ENCODE measurements at places on chromosomes 3 and 15. TPM values are rescaled to one million over a fixed set of nuclear protein-coding genes. Genes with fewer than 3 reads are reported as not detected.

DNA sequence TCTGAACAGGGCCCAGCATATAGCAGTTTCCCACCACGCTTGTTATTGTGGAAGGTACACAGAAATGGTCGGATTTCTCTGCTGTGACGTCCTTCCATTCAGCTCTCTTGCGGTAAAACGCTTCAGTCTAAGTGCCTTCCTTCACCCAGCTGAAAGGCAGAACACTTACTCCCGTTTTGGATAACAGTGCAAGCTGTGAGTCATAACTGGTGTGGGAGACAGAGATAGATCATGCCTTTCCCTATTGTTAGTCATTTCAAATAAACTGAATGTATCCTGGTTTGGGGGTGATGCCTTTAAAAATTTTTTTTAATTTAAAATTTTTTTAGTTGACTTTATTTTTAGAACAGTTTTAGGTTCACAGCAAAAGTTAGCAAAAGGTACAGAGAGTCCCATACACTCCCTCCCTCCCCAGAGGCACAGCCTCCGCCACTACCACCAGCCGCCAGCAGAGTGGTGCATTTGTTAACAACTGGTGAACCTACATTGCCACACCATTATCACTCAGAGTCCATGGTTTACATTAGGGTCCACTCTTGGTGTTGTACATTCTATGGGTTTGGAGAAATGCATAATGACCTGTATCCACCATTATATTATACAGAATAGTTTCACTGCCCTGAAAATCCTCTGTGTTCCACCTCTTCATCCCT lies 94.9 kb upstream of the NSMCE3 start:
- DNase-seq: no peak

Gene ISLR2
- 2.9 TPM for total RNA-seq

Gene CAPN3
- total RNA-seq: 3.3 TPM

- no peak for DNase-seq
These were observed 541.1 kb downstream of the MECOM start for GRCh38 chr3:169122416-169122815.

DNA sequence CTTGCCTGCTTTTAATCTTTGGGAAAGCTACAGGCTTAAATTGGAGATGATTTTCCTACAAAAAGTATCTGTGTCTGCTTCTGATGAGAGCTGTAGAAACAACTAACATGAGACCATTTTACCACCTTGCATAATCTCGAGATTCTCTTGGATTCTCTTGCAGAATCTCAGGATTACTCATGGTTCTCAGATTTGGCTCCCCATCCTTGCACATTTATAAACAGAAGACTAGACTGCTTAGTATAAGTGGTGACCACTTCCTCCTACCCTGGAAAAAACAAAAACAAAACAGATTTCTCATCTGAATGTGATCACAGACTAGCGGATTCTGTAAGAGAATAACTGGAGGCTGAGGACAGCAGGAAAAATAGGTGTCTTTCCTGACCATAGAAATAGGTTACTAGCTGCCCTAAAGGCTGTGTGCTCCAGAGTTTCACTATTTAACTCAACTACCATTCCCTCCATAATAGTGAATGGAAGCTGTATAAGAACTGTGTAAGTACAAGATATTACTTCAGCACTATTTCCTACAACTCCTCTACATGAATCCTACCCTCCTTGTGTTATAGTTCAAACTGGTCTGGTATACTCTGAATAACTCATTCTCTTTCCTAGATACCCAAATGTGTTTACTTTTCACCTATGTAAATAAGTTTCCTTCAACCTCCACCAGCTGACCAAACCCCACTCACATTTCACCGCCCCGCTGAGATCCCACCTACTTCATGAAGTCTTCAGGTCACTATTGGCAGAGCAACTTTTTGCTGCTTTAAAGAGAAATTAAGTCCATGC lies 122.2 kb upstream of the C2CD4B start:
- no peak for DNase-seq

Gene MSL2
- total RNA-seq: 21.9 TPM
